ENCODE measurements at places on chromosomes 3 and 15. TPM values are rescaled to one million over a fixed set of nuclear protein-coding genes. Genes with fewer than 3 reads are reported as not detected.
A peak's percentile ranks its signal among the peaks of the same experiment; 100 is the strongest.

DNA sequence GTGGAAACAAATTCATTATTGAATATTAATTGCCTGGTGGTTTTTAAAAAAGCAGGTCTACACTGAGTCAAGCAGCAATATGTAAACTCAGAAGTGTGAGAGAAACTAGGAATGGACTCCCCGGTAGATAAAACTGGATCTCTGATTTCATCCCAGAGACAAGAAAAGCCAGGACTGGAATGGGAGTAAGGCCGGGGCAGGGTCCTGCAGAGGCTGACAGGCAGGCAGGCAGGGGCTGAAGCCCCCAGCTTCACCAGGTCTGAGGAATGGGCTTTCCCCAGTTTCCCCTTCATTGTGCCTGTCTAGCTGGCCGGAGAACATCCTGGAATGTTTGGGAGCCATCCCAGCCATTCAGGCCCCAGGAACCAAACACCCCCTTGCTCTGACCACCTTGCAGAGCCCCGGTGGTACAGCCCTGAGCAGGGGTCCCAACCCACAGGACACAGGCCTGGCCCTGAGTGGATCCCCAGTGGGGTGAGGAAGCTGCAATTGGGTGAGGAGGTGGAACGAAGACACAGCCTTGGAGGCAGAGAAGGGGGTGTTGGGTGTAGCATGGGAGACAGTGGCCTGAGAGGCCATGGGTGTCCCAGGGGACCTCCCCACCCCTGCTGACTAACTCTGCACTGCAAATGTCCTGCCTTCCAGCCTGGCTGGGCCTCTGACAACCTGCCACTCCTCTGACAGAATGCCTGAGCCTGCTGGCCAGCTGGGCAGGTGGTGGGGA is 31.7 kb upstream of the XYLB start:
- H3K4me1 ChIP-seq, result no peaks in the 10 kb centered on the region
- H3K4me3 ChIP-seq, result no peak overlapping the region
- no peak for DNase-seq
- no peak overlapping the region for H3K27ac ChIP-seq
- H3K27me3 ChIP-seq, result no peaks in the 10 kb centered on the region

DNA sequence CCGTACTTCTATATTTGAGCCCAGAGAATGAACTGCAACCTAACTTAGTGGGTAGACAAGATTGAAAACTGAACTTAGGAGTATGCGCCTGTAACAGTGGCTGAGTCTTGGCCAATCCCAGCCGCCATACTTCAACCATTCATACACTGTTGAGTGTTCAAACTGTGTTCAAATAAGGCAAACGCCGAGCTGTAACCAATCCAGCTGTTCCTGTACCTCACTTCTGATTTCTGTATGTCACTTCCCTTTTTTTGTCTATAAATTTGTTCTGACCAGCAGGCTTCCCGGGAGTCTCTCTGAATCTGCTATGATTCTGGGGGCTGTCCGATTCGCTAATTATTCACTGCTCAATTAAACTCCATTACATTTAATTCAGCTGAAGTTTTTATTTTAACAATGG is 58.6 kb upstream of the TPM1 start:
- H3K27me3 ChIP-seq, result no peaks in the 10 kb centered on the region
- no peak for DNase-seq
- no peaks in the 10 kb centered on the region for H3K36me3 ChIP-seq
- no peak overlapping the region for H3K27ac ChIP-seq
- H3K4me1 ChIP-seq, result no peaks in the 10 kb centered on the region

GRCh38 chr3:169348929-169349621 is 314.4 kb downstream of the MECOM start:
- H3K27me3 ChIP-seq, result no peaks in the 10 kb centered on the region
- no peak overlapping the region for H3K4me3 ChIP-seq
- no peaks in the 10 kb centered on the region for H3K36me3 ChIP-seq
- DNase-seq, result no peak

DNA sequence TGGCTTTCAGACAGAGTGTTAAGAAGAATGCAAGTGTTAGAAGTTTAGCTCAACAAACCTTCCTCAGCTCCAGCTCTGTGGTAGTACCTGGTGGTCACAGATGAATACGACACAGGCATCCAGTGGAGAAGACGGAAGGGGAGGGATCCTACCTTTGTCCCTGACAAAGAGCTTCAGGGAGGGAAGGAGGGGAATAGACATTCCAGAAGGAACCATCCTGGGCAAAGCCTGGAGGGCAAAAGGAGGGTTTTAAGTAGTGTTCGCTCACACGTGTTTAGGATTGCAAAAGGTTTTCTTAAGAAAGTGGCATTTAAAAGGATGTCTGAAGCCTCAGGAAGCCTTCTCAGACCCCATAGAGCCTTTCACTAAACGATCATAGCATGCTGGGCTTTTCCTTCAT is 2.8 kb downstream of the CHCHD4 start:
- peak overlapping the region; percentile 30 for H3K4me3 ChIP-seq
- H3K4me1 ChIP-seq, result no peaks in the 10 kb centered on the region
- H3K27ac ChIP-seq, result no peak overlapping the region
- H3K36me3 ChIP-seq, result peaks cover 26% of the 10 kb centered on the region
- H3K27me3 ChIP-seq, result no peaks in the 10 kb centered on the region
- DNase-seq, result peak; percentile 77

GRCh38 chr15:31463521-31464102 is 137.0 kb downstream of the KLF13 start:
- no peak overlapping the region for H3K4me3 ChIP-seq
- no peaks in the 10 kb centered on the region for H3K36me3 ChIP-seq
- H3K4me1 ChIP-seq, result no peaks in the 10 kb centered on the region

DNA sequence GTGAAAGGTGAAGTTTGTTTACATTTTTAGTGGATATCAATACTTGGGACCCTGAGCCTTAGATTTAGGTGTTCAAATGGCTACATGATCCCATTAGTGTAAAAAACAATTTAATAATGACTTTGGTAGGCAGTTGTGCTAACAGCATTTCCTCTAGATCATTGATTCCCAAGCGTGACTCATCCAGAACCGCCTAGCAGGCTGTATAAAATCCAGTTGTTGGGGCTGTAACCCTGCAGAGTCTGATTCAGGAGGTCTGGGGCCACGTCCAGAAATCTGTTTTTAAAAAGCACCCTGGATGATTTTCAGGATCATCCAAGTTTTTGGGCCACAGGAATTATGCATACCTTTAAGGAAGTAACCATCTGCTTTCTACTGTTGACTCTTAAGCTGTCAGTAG is 156.4 kb downstream of the TP63 start:
- no peak overlapping the region for H3K4me3 ChIP-seq
- H3K4me1 ChIP-seq, result peaks cover 3% of the 10 kb centered on the region
- H3K27me3 ChIP-seq, result no peaks in the 10 kb centered on the region
- H3K27ac ChIP-seq, result no peak overlapping the region
- no peak for DNase-seq
- H3K36me3 ChIP-seq, result no peaks in the 10 kb centered on the region

Gene ANKRD63
- 0.26 TPM for total RNA-seq

Gene NMNAT3
- 1.3 TPM for total RNA-seq

Gene MAP6D1
- total RNA-seq, result 7.1 TPM

Gene SCAANT1
- not detected for total RNA-seq

Gene ERC2
- 15.4 TPM for total RNA-seq

Gene ARL14
- total RNA-seq, result not detected

Gene AGTR1
- total RNA-seq, result not detected
